ENCODE measurements at places on chromosomes 12 and 14.

- DNase-seq, result no peak
Observed at GRCh38 chr14:36302823-36303222, 17.6 kb downstream of the MBIP start.

GRCh38 chr12:117054279-117054678, 44.9 kb downstream of the TESC start:
- no peak for DNase-seq

DNA sequence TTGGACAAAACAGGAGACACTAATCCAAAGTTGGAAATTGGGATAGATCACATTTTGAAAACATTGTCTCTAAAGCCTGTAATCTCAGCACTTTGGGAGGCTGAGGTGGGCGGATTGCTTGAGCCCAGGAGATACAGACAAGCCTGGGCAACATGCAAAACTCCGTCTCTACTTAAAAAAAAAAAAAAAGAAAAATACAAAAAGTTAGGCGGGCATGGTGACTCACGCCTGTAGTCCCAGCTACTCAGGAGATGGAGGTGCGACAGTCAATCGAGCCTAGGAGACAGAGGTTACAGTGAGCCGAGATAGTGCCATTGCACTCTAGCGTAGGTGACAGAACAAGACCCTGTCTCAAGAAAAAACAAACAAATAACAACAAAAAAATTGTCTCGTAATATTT, 152.1 kb downstream of the MGAT4C start:
- no peak for DNase-seq

- no peak for DNase-seq
Observed at GRCh38 chr12:116368196-116369194, 91.0 kb upstream of the MED13L start.

- DNase-seq, result no peak
Observed at GRCh38 chr14:73173092-73173735, 36.9 kb downstream of the PSEN1 start.

GRCh38 chr14:63155511-63156185, 48.6 kb upstream of the RHOJ start:
- no peak for DNase-seq

DNA sequence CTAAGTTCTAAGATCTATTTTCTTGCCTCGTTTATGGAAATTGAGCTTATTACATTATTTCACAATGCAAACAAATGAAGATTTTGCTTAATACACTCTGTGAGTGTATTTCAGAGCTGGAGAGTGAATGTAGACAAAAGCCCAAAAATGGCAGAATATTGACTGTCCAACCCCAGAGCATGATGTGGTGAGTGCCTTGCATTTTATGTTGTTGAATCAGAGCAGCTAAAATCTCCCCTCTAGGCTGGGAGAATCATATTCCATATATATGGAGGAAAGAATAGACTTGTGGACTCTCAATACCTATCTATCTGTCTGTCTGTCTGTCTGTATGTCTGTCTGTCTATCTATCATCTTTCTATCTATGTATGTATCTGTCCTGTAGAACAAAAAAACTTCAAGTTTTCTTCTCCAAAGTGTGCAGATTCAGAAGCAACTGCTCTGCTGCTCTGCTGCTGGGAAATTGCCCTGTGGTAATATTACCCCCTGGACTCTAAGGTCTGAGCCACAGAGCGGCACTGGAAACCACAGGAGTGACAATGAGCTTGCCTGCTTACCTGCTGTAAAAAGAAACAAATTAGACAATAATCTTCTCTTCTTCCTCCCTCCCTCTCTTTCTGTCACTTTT, 209.4 kb upstream of the PRICKLE1 start:
- DNase-seq, result no peak

DNA sequence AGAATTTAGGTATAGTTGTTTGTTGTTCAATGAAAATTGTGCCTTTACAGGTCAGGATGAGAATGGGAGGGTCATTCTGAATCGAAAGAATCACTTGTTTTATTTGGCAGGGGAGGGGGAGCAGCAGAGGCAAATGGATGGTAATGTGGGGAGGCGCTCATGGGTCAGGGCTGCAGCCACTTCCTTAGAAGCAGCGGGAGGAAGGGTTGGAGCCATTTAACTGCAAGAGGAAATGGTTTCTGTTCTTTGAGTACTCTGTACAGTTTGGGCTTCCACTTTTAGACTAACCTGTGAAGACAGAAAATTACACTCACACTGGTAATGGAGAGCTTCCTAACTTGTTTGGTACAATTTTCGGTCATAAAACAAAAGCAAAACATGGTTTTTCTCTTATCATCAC, 57.2 kb downstream of the PIWIL1 start:
- DNase-seq, result no peak

DNA sequence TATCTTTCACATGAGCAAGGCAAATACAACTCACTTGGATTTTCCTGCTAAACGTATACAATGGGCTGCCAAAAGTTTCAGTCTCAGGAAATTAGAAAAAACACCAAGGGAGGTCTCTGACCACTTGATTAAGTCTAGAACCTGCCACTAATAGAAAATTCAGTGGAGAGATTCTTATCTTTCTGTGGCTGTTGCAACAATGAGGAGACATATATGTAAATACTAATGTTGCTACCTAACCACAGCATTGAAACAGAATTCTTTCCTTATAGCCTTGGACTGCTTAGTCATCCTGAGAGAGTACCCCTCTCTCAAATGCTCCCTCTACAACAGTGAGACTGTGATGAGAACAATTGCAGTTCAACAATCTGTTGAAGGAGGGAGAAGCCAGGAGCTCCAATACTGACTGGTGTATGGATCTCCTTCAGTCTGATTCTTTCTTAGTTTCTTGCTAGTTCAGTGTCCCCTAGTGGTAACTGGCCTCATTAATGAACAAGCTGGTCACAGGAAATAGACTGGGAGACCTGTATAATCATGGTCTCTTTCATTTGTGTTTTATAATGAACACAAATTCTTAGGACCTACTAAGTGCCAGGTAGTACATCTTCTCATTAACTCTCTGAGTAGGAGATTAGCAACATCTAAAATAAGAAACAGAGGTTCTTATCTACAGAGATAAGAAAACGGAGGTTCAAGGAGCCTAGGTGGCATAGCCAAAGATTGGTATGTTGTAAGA, 164.5 kb downstream of the SLC38A4 start:
- no peak for DNase-seq
